ENCODE measurements at places on chromosomes 2 and 18. TPM values are rescaled to one million over a fixed set of nuclear protein-coding genes. Genes with fewer than 3 reads are reported as not detected.

The CCDC178 gene
- total RNA-seq, result 2.7 TPM

The MROH2A gene
- total RNA-seq, result not detected

The ANKRD30BL gene
- total RNA-seq, result not detected

The DOCK10 gene
- 113 TPM for total RNA-seq

The ERFE gene
- 2.1 TPM for total RNA-seq

The G6PC2 gene
- total RNA-seq, result not detected

The LYPD1 gene
- 0.22 TPM for total RNA-seq

The NEDD4L gene
- total RNA-seq, result 6.1 TPM

The GPBAR1 gene
- 0.12 TPM for total RNA-seq

The KLHL30 gene
- total RNA-seq, result not detected

The SRD5A2 gene
- total RNA-seq, result not detected

The MPPE1 gene
- 27.1 TPM for total RNA-seq

Measured in uterine smooth muscle cell (primary cell).